ENCODE measurements at places on chromosomes 5 and 9. TPM values are rescaled to one million over a fixed set of nuclear protein-coding genes. Genes with fewer than 3 reads are reported as not detected.

GRCh38 chr5:60992871-60993270, 47.9 kb downstream of the NDUFAF2 start:
- no peak for DNase-seq
- H3K27ac ChIP-seq = no peak overlapping the region
- H3K27me3 ChIP-seq = no peaks in the 10 kb centered on the region
- H3K4me3 ChIP-seq = no peak overlapping the region

GRCh38 chr5:39426746-39427105, 1.9 kb upstream of the DAB2 start:
- no peaks in the 10 kb centered on the region for H3K36me3 ChIP-seq
- H3K4me3 ChIP-seq = no peak overlapping the region
- peaks cover 75% of the 10 kb centered on the region for H3K4me1 ChIP-seq
- DNase-seq = no peak

- no peak within 1 kb of the TSS for H3K27ac ChIP-seq
- no peaks in the 10 kb centered on the region for H3K4me1 ChIP-seq
- H3K27me3 ChIP-seq = no peaks in the 10 kb centered on the region
- H3K4me3 ChIP-seq = no peak within 1 kb of the TSS
- no peak for DNase-seq
- H3K36me3 ChIP-seq = no peaks in the 10 kb centered on the region
Measured at GRCh38 chr5:141149812-141150211, at the start of gene PCDHB6. Gene PCDHB6 (plus strand): TSS chr5:141150057. CDS start chr5:141150258, 201 bp downstream.

The CANX gene
- 871 TPM for total RNA-seq

- no peaks in the 10 kb centered on the region for H3K27me3 ChIP-seq
- no peaks in the 10 kb centered on the region for H3K36me3 ChIP-seq
- DNase-seq = peak; percentile 25
- H3K4me1 ChIP-seq = peaks cover 19% of the 10 kb centered on the region
Measured at GRCh38 chr5:5523066-5523505, 100.6 kb downstream of the ICE1 start.

The STKLD1 gene
- total RNA-seq = 4.1 TPM

DNA sequence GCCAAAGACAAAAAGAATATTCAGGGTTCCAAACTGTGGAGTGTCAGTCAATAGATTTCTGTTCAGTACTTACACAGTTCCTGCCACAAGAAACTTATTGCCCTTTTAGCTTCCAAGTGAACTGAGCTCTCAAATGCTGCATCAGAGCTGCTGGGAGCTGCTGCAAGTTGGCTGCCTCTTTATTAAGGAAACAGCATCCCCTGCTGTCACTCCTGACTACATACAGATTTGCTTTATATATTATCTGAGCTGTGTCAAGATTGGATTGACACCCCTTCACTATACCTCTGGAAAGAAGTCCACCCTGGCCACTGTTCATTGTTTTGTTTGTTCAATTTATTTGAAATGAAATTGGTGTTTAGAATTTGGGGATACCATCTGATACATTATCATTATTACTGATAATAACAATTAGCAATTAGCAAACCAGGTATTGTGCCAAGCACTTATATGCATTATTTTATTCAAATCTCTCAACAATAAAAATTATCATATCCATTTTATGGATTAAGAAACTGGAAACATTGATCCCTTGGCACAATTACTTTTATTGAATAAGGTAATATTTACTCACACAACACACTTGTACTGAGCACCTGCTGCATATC, 16.4 kb upstream of the C5orf58 start:
- no peaks in the 10 kb centered on the region for H3K27me3 ChIP-seq
- no peak overlapping the region for H3K4me3 ChIP-seq
- H3K4me1 ChIP-seq = no peaks in the 10 kb centered on the region

GRCh38 chr9:137078701-137079400, 1.5 kb downstream of the UAP1L1 start:
- H3K4me1 ChIP-seq = peaks cover 13% of the 10 kb centered on the region
- H3K27me3 ChIP-seq = no peaks in the 10 kb centered on the region
- H3K36me3 ChIP-seq = peaks cover 1% of the 10 kb centered on the region
- no peak overlapping the region for H3K27ac ChIP-seq
- DNase-seq = no peak

The PCDHA6 gene
- 0.09 TPM for total RNA-seq

DNA sequence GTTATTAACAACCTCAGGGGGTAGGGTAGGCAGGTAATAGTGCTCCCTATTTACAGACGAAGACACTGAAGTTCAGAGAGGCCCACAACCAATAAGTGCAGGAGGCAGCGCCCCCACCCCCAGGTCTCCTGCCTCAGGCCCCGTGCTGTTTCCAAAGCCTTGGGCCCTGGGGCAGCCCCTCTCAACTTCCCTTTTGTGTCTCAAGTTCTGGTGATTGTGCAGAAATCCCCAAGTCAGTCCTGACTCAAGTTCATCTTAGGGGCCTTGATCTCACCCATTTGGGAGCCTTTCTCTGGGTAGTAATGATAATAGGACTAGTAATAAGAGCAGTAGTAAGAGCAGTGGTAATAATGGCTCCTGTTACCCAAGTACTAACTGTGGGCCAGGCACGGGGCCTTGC, 35.5 kb upstream of the ASS1 start:
- no peaks in the 10 kb centered on the region for H3K27me3 ChIP-seq
- H3K27ac ChIP-seq = no peak overlapping the region
- H3K4me3 ChIP-seq = no peak overlapping the region
- H3K36me3 ChIP-seq = no peaks in the 10 kb centered on the region

DNA sequence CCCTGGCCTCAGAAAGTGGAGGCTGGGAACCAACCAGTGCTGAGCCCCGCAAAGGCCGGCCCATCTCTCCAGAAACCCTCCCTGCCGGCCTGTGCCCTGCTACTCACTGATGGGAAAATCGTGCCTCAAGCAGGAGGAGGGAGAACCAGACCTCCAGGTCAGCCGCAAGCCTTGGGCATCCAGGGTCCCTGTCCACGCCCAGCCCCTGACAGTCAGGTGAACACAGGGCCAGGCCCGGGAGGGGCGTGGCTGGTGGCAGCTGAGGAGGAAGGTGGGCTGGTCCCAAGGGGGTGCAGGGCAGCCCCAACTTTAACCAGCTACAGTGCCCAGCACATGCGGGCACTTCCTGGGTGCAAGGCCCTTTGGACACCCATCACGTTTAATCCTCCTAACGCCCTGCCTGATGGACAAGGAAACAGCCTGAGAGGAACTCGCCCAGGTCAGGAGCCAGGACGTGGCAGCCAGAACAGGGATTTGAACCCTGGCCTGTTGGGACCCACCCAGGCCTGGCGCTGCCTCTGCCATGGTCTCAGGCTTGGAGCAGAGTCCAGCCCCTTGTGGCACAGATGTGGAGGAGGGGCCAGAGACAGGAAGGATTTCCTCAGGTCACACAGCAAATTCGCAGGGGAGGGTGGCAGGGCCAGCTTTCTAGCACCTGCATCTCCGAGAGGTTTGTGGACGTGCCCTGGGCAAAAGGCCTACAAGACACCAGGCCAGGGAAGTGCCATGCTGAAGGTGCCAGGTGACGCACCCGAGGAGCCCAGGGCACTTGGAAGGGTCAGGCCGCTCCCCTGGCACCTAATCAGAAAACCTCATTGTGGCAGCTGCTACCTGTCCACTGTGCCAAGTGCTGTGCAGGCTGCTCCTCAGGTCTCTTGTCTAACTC, 4.5 kb downstream of the RALGDS start:
- H3K36me3 ChIP-seq = no peaks in the 10 kb centered on the region
- no peaks in the 10 kb centered on the region for H3K27me3 ChIP-seq
- DNase-seq = no peak
- peaks cover 15% of the 10 kb centered on the region for H3K4me1 ChIP-seq
- no peak overlapping the region for H3K4me3 ChIP-seq
- H3K27ac ChIP-seq = no peak overlapping the region

The PCDHB1 gene
- total RNA-seq = not detected

The UHRF2 gene
- total RNA-seq = 46.5 TPM

- peaks cover 6% of the 10 kb centered on the region for H3K27me3 ChIP-seq
- no peak overlapping the region for H3K27ac ChIP-seq
- peaks cover 11% of the 10 kb centered on the region for H3K4me1 ChIP-seq
- DNase-seq = peak; percentile 58
Measured at GRCh38 chr5:73447530-73448462, 781 bp downstream of the FOXD1 start.

The ENTREP1 gene
- total RNA-seq = not detected

GRCh38 chr9:124490004-124490403, 17.2 kb downstream of the NR5A1 start:
- H3K36me3 ChIP-seq = no peaks in the 10 kb centered on the region
- no peak for DNase-seq
- no peak overlapping the region for H3K27ac ChIP-seq
- no peak overlapping the region for H3K4me3 ChIP-seq
- no peaks in the 10 kb centered on the region for H3K27me3 ChIP-seq

DNA sequence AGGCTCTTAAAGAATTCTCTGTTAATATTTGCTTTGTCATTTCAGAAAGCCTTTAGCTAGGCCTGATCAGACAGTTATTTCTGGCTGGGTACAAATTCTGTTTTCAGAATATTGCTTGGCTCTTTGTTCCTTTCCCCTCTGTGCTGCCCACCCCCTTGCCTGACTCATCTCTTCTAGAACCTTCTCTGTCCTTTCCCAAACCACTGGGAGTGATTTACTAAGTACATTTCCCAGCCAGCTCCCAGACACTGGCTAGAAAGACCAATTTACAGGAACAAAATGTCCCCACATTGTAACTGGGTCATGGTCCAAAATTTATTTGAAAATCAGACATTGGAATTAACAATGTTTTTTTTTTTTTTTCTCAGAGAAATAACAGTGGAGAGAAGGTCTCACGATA, 133.1 kb upstream of the MAP1B start:
- no peak overlapping the region for H3K4me3 ChIP-seq
- H3K27me3 ChIP-seq = no peaks in the 10 kb centered on the region
- no peaks in the 10 kb centered on the region for H3K4me1 ChIP-seq
- no peak overlapping the region for H3K27ac ChIP-seq

DNA sequence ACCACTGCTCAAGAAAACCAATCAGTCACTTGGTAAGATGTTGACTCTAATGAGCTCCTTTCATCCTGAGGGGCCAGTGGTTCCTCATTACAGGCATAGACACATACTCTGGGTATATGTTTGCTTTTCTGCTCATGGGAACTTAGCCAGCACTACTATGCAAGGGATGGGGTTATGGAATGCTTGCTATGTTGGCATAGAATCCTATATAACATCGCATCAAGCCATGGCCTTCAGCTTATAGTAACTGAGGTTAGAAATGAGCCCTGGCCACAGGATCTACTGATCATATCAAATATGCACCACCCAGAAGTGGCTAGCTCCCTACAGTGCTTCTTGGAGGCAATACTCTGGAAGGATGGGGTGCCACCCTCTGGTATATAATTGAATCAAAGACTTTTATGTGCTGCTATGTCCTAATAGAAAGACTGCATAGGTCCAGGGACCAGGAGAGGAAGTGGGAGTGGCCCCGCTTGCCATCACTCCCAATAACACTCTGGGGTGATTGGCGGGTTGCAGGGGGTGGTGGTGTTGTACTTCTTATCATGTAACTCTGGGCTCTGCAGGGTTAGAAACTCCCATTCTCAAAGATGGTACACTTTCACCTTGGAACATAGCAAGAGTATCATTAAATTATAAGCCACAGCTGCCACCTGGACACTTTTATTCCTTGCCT, 70.3 kb downstream of the ZNF366 start:
- H3K27ac ChIP-seq = no peak overlapping the region
- no peaks in the 10 kb centered on the region for H3K27me3 ChIP-seq
- H3K36me3 ChIP-seq = no peaks in the 10 kb centered on the region
- DNase-seq = no peak
- H3K4me3 ChIP-seq = no peak overlapping the region

The SOHLH1 gene
- 44.9 TPM for total RNA-seq

The SLC6A7 gene
- not detected for total RNA-seq

The MEIKIN gene
- not detected for total RNA-seq

GRCh38 chr5:102771435-102771834, 16.3 kb downstream of the PAM start:
- H3K27ac ChIP-seq = no peak overlapping the region
- no peaks in the 10 kb centered on the region for H3K36me3 ChIP-seq
- no peak for DNase-seq
- H3K4me3 ChIP-seq = no peak overlapping the region
- H3K4me1 ChIP-seq = peaks cover 3% of the 10 kb centered on the region

The TMEFF1 gene
- 4.2 TPM for total RNA-seq

DNA sequence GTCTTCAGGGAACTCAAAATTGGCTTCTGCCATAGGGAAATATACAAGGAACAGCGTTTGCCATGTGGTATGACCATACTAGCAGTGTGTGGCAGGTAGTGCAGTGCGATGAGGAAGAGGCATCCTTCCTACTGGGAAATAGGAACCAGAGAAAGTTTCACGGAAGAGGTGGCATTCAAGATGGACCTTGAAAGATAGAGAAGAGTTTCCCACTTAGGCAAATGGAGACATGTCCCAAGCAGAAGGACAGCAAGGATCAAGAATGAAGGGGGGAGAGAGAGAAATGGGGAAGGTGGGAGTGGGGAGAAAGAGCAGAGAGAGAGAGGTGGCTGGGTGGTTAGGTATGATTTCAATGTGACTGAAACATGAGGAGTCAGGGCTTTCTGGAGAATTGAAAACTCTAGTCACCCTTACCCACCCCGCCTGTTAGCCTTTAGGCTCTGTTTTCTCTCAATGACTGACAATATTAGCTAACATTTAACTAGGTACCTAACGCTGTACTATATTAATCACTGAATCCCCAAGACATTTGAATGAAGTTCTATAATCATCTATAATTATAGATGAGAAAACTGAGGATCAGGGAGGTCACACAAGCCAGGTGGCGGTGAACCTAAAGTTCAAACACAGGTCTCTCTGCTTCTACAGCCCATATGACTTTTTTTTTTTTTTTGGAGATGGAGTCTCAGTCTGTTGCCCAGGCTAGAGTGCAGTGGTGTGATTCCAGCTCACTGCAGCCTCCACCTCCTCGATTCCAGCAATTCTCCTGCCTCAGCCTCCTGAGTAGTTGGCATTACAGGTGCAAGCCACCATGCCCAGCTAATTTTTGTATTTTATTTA, 171.3 kb downstream of the NR3C1 start:
- H3K4me1 ChIP-seq = no peaks in the 10 kb centered on the region
- no peak overlapping the region for H3K4me3 ChIP-seq
- no peak for DNase-seq
- no peak overlapping the region for H3K27ac ChIP-seq
- no peaks in the 10 kb centered on the region for H3K27me3 ChIP-seq

DNA sequence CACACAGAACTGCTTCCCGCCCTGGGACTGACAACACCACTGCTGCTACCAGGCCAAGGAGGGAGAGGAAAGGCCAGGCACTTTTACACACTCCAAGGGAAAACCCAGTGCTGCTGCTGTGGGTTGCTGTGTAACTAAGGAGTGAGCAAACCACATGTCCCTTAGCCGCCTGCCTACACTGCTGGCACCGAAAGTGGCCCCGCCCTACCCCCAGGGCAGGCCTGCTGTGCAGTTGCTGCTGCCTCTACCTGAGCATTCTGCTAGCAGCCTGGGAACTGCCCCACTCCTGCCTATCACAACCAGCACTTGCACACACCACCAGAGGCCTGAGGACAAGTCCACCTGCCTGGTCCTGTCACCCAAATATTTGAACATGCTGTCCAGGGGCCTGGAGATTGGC, 740.9 kb downstream of the DTWD2 start:
- no peaks in the 10 kb centered on the region for H3K27me3 ChIP-seq
- no peak overlapping the region for H3K27ac ChIP-seq
- no peaks in the 10 kb centered on the region for H3K4me1 ChIP-seq
- no peaks in the 10 kb centered on the region for H3K36me3 ChIP-seq

Data from Caco-2 (cell line).